ENCODE measurements at places on chromosomes 6 and 20.

DNA sequence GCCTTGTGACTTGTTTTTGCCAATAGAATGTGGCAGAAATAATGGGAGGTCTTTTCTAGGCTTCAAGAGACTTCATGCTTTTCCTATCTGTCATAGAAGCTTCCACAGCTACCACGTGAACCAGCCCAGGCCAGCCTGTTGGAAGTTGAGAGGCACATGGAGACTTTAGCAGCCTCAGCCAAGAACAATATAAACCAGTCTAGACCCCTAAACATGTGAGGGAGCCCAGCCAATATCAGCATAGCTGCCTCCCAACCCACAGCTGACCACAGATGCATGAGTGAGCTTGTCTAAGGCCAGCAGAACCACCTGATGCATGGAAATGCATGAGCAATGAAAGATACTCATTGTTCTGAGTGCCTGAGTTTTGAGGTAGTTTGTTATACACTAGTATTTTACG is 540.7 kb upstream of the BTBD3 start:
- no peak for DNase-seq

GRCh38 chr20:36824142-36824940 is 50.8 kb upstream of the DSN1 start:
- no peak for DNase-seq

DNA sequence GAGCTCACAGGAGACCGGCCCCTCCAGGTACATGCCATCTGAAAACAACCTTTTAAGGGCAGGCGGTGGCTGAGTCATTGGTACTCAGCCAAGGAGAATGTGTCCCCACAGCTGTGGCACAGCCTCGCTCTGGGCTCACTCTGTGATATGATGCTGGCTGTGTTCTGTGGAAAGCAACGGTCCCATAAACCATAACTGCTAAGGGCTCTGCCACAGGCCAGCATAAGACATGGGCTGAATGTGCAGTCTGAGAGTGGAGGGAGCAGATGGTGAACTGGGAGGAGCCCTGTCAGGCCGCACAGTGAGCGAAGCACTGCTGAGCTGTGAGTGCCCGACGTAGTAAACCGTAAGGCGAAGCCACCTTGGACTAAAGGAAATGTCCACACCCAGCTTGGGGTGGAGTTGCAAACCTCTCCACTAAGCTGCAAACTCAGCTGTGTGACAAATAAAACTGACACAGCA is 375.8 kb downstream of the THBS2 start:
- DNase-seq = no peak

DNA sequence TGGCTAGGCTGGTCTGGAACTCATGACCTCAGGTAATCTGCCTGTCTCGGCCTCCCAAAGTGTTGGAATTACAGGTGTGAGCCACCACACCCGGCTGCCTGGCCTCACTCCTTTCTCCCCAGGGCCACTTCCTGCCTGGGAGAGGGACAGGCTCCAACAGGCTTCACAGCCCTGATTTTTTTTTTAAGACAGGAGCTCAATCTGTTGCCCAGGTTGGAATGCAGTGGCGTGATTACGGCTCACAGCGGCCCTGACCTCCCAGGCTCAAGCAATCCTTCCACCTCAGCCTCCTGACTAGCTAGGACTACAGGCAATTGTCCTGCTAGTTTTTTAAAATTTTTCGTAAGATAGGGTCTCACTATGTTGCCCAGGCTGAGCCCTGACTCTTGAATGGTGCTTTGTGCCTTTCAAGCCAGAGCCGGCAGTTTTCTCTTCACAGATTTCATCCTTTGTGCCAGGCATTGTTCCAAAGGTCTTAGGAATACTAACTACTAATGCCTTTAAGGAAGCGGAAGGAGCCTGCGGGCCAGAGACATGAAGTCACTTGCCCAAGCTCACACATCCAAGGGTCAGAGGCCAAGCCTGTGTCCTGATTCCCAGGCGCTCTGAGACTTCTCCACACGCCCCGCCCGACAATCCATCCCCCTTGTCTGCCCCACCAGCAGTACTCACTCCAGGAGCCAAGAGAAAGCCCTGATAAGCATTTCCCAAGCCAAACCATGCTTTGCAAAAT is 19.2 kb downstream of the CAPN11 start:
- no peak for DNase-seq

DNA sequence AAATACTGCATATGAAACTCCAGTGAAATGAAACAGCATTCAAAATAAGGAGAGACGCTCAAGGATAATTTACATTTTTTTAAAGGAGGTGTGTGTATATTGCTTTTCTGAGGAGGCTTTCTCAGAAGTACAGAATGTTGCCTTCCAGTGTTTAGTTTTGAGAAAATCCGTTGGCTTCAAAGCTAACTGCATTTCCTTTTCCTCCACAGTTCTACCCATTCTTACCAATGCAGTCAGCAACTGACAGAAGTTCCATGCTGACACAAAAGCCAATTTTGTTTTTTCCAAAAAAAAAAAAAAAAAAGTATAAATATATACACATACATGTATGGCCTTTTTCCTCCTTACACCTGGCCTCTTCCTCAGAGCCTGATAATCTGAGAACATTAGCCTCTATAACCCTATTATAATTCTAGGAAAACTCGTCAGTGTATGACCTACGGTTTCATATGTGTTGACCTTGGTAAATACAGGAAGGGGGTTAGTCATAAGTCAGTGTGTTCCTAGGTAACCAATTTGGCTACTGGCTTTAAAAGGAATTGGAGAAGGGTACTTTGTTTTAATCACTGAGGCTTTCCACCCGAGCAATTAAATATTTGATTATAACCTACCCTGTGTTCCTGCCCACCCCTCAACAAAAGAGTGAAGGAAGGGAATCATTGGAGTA is 24.2 kb downstream of the MGME1 start:
- DNase-seq = no peak

DNA sequence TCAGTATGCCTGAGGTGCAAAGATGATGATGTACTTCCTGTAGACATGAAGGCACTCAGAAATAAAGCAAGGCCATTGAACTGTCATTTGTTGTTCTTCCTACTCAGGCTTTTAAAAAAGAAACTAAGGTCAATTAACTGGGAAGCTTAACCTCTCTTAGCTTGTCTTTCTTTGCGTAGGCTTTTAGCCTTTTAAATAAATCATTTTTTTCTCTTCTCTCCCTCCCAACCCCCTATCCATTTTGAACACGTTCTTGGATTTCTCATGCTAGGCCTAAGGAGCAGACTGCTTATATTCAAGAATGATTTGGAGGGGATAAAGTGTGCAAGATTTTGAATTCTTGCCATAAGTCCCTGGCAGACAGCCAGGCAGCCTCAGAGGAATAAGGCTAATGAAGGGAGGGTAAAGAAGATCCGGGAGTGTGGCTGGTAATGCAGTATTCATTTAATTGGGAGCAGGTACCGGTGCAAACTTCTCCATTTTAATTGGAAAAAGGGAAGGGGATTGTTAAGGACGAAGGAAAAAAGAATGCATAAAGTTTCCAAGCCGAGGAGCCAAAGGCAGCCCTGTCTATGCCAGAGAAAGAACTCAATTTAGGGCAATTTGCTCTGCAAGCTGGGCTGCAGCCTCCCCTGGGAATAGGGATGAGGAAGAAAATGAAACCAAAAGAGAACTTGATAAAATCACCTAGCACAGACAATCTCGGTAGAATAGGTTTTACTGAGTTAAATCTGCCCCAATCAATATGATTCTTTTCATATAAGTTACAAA is 343.8 kb upstream of the MMS22L start:
- no peak for DNase-seq

DNA sequence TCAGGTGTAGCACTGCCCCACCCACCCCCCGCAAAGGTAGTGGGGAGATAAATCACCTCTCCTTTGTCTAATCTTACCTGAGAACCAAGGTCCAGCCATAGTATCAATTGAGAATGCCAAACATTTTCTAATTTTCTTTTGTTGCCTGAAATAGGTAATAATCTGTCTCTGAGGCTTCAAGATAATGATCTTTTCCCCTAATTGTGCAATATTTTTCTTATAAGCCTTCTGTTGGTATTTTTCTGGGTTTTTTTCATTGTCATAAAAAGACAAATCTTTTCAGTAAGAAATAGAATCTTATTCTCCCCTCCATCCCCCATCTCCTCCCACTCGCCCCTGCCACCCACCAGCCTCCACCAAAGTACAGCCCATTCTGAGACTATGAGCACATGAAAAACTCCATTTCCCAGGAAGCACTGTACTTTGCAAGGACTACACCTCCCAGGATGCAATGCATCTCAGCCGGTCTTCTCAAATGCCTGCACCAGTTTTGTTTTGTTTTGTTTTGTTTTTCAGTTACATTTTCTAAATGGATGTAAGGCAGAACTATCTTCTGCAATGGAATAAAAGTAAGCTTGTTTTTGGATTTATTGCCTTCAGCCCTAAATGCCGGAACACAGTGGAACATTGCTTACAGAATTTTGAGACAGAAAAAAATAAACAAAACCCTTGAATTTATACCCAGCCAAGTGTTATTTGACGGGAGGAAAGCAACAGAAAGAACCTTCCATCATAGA is 268.0 kb downstream of the TFAP2A start:
- DNase-seq = no peak

DNA sequence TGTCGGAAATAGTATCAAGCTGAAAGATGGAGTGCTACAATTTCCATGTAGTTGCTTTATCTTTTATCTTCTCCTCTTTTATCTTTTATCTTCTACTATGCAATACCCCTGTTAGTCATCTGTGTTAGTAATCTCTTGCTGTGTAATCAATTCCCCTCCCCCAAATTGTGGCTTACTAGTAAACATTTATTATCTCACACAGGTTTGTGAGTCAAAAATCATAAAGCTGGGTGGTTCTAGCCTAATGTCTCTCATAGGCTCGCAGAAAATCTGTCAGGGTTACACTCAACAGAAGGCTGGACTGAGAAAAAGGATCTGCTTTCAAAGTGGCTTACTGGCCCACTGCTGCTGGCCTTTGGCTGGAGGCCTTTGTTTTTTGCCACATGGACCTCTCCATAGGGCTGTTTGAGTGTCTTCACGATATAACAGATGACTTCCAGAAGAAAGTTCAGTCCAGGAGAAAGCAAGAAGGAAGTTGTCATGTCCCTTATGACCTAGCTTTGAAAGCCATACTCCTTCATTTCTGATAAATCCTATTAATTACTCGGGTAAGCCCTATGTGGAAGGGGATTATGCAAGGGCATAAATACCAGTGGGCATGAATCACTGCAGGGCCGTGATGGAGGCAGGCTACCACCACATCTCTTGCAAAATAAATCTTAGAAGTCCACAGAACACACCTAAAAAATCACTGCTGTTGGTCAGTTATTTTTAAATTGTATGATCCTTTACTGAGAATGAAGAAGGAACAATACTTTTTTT is 24.5 kb upstream of the PTCHD4 start:
- no peak for DNase-seq

DNA sequence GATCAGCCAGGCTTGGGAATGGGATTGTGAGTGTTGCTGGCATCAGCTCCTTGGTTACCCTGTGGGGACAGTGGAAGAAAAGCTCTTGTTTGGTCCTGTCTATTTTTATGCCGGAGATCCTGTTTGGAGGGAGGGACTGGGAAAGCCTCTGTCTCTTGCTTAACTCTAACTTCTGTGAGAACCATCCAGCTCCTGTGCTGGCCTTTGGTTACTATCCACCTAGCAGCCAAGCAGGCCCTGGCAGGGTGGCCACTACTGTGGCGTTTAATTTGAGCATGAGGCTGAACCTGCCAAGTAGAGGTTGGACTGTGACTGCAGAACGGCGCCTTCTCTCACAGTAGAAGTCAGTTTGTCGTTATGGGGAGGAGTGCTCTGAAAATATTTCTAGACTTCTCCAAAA is 193.3 kb downstream of the UTRN start:
- no peak for DNase-seq

DNA sequence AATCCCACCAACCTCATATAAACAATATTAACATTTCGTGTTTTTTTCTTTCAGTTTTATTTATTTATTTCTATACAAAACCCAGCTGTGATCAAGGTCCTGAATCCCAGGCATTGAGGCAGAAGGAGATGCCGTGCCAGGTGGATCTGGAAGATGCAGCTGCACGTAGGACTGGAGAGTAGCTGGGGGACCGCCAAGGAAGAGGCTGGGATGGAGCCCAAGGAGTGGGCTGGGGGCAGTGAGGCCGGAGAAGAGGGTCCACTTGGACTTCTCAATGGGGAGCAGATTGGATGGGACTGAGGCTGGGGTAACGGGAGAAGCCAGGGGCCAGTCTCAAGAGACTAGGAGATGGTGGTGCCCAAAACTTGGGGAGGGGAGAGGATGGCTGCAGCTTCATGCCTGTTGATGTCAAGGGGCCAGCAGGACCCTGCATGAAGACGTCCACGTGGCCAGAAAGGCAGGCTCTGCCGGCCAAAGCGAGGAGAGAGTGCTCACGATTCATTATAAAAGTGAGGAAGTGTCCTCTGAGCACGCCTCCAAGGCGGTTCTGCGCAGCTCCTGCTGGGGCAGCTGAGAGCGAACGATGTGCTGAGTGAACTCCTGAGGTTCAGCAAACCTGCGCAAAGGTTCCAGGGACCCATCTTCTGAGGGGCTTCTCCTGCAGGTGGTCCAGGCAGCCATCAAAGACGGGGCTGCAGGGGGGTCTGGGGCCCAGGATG is 110.3 kb downstream of the BMP7 start:
- no peak for DNase-seq

DNA sequence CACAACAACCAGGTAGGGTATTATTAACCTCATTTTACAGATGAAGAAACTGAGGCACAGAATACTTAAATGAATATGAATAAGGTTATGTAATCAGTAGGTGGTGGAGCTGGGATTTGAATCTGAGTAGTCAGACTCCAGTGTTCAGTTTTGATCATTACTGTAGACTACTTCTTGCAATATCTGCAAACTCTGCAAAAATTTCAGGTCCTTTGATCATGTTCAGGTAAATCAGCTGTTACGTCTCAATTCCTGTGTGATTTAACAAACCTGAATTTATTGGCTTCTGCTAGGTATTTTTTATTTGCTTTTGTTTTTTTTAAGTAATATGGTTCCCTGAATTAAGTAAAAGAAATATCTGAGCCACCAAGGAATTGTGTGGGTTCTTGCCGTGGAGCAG is 70.7 kb upstream of the NOTCH4 start:
- no peak for DNase-seq

- DNase-seq = no peak
Measured at GRCh38 chr6:130218134-130218533, 4.6 kb downstream of the SAMD3 start.

GRCh38 chr20:43462660-43463526 is 5.2 kb downstream of the SRSF6 start:
- no peak for DNase-seq

GRCh38 chr6:44504301-44504791 is 116.8 kb downstream of the CDC5L start:
- peak; percentile 67 for DNase-seq

GRCh38 chr6:155444120-155444917 is 11.3 kb downstream of the NOX3 start:
- no peak for DNase-seq

GRCh38 chr6:32943864-32944649 is 3.2 kb upstream of the HLA-DMB start:
- DNase-seq = no peak

DNA sequence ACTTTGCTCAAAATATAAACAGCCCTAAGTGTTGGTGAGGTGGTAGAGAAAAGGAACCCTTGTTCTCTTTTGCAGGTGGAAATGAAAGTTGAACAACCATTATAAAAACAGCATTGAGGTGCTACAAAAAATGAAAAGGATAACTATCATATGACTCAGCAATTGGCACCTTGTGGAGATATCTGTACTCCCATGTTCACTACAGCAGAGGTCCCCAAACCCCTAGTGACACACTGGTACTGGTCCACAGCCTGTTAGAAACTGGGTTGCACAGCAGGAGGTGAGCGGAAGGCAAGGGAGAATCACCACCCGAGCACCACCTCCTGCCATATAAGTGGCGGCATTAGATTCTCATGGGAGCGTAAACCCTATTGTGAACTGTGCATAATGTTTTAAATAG is 267.4 kb upstream of the THEMIS start:
- DNase-seq = no peak

- DNase-seq = no peak
Measured at GRCh38 chr6:137717074-137718073, 149.7 kb upstream of the TNFAIP3 start.

All from vagina (tissue), 2 donors.